ENCODE measurements at places on chromosomes 16 and 17.

DNA sequence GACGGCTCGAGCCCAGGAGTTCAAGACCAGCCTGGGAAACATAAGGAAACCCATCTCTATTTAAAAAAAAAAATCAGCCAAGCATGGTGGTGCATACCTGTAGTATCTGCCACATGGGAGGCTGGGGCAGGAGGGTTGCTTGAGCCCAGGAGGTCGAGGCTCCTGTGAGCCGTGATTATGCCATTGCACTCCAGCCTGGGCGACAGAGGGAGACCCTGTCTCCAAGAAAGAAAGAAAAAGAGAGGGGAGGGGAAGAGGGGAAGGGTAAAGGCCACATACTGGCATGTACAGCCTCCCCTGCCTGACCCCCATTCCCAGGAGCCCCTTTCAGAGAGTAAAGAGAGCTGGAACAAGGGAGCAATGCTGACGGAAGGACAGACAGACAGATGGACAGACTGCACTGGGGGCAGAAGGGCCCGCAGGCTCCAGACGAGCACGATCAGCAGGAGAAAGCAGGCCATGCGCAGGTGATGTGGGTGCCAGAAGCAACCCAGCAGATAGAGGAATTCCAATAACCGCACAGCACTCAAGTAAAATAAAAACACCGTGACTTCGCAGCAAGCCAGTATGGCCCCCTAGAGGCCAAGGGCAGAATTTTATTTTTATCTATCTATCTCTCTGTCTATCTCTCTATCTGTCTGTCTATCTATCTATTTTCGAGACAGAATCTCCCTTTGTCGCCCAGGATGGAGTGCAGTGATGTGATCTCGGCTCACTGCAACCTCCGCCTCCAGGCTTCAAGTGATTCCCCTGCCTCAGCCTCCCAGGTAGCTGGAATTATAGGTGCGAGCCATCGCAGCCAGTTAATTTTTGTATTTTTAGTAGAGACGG is 27.1 kb upstream of the SNN start:
- peak; percentile 72 for DNase-seq

DNA sequence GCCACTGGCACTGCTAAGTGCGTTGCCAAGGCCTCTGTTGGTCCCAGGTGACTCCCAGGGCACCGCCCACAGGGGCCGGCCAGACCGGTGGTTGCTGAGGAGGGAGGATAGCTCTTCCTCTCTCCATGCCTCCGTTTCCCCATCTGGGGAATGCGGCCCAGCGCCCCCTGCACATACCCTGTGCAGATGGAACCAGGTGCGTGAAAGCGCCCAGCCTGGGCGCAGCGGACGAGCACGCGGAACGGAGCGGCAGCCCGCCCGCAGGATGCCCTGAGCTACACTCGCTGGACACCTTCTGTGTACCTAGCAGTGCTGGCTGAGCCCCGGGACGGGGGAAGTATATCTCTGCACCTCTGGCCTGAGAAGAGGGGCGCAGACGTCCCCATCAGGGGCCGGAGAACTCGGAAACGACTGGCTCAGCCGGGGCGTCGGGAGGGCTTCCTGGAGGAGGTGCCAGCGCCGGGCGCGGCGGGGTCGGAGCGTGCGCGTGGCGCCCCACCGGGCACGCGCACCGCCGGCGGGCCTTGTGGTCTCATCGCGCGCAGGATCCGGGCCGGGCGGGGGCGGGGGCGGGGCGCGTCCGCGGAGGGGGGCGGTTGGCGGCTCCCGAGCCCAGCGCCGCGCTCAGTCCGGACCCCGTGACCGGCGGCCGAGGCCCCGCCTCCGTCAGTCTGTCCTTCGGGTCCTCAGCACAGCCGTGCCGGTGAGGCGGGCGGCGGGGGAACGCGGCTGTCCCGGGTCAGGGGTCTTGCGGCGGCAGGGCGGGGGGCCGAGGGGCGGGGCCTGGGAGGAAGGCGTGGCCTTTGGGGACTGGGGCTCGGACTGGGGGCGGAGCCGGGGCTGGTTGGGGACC is at the start of the genes CCDC78 and HAGHL:
TSS of gene CCDC78 (minus strand) at position 6 of the 853 bp plus-strand sequence. CDS start 76 bp downstream, outside the sequence.
TSS of gene HAGHL (plus strand) at position 669 of the 853 bp plus-strand sequence. CDS start 404 bp downstream, outside the sequence.
- peak; percentile 75 for DNase-seq

GRCh38 chr17:80529104-80529903 is 15.3 kb upstream of the RPTOR start:
- DNase-seq: no peak

GRCh38 chr16:54407596-54407995 is 121.0 kb upstream of the IRX3 start:
- DNase-seq: no peak

- no peak for DNase-seq
Measured at GRCh38 chr17:34001246-34001645, 253.8 kb upstream of the CCL2 start.

DNA sequence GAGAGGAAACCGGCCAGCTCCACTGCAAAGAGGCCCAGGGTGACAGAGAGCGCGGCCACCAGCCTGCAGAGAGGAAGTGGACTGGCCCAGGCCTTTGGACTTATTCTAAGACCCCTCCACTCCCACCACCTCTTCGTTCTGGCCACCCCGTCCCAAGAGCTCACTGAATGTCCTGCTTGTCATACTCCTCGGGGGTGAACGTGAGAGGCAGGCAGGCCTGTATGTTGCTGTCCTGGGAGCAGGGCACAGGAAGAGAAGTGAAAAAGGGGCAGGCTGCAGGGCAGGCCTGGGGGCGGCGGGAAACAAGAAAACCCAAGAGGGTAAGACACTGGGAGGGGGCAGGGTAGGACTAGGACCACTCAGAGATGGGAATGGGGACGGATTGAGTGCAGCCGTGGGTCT is 384 bp downstream of the TMEM107 start:
- DNase-seq: no peak

- DNase-seq: no peak
Measured at GRCh38 chr16:54342966-54343365, 56.4 kb upstream of the IRX3 start.

- no peak for DNase-seq
Measured at GRCh38 chr17:2028737-2029136, 1.2 kb upstream of the DPH1 start.

- no peak for DNase-seq
Measured at GRCh38 chr17:39045948-39046679, 78.9 kb upstream of the FBXO47 start.

GRCh38 chr17:74541176-74542111 is 4.5 kb downstream of the CD300C start:
- no peak for DNase-seq

DNA sequence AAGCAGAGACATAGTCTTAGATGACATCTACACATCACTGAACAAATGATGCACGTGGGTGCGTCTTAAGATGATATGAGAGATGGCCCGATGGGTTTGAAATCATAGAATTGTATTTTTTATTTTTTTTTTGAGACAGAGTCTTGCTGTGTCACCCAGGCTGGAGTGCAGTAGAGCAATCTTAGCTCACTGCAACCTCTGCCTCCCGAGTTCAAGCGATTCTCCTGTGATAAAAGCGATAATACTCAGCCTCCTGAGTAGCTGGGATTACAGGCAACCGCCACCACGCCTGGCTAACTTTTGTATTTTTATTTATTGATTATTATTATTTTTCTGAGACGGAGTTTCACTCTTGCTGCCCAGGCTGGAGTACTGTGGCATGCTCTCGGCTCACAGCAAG is 5.3 kb downstream of the ST6GALNAC1 start:
- no peak for DNase-seq

DNA sequence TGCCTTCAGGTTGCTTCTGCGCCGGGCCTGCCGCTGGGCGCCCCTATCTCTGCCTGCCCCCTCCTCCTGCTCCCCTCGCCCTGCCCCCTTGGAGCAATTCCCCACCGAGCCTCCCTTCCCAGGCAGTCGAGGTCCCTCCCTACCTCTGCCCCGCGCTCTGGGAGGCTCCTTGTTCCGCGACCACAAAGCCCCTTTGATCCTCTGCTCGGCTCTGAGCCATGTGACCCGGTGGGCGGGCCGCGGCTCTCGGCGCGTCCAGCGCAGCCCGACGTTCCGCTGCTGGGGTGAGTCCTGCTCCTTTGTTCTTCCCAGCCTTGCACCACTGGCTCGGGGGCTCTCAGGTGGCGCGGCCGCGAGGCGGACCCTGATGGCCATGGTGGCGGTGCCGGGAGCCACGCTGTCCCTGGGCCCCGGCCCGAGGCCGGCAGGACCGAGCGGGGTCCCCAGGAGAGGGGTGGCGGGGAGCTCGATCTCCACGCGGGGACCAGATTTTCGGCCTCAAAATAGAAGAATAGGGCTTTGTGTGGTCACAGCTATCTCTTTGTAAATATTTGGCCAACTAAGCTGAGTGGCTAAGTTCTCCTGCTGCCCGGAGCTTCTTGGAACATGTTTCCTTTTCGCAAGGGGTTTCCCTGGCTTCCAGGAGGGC is 310.6 kb downstream of the SEC14L1 start:
- DNase-seq: peak; percentile 62

DNA sequence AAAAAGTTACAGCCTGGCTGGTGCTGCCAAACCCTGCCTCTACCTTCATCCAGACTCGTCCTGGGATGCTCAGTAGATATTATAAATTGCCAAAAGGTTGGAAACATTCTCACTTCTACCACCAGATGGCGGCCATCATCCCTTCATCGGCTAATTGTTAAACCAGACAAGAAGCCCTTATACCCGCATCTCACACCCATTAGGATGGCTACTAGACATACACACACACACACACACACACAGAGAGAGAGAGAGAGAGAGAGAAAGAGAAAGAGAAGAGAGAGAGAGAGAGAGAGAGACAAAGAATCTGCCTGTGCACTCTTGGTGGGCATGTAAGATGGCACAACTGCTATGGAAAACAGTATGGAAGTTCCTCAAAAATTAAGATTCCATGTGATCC is 15.0 kb upstream of the SCIMP start:
- DNase-seq: peak; percentile 72

DNA sequence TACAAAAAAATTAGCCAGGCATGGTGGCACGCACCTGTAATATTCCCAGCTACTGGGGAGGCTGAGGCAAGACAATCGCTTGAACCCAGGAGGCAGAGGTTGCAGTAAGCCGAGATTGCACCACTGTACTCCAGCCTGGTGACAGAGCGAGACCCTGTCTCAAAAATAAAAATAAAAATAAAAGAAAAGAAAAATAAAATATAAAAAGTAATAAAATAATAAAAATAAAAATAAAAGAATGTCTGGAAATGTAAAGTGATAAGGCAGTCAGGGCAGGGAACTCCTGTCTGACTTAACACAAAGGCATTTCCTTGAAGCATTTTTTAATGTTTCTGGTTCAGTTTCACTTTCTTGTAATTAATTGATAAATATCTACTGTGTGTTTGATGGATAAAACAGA is 34.7 kb upstream of the DNAJA2 start:
- no peak for DNase-seq

DNA sequence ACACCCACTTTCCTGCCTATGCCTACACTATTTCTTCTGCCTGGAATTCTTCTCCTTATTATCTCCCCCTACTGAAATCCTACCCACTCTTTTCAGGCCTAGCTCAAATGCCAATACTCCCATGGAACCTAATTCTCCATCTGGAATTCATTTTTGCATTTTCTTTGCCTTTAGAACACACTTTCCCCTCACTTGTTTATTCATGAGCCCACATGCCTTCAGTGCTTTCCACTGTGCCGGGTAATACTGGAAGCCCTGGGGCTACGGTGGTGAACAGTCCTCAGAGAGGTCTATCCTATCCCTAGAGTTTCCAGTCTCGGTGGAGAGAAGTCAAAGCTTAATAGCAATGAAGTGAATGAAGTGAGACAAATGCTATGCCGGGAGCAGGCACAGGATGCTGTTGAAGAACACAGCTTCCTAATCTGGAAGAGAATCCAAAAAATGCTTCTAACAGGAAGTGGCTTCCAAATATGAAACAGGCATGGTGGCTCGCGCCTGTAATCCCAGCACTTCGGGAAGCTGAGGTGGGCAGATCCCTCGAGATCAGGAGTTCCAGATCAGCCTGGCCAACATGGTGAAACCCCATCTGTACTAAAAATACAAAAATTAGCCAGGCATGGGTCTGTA is 322.4 kb downstream of the GRIN2A start:
- DNase-seq: no peak

- no peak for DNase-seq
Measured at GRCh38 chr16:85646976-85647375, 33.9 kb downstream of the GSE1 start.

- no peak for DNase-seq
Measured at GRCh38 chr17:40915721-40916256, 21.7 kb downstream of the KRT23 start.

DNA sequence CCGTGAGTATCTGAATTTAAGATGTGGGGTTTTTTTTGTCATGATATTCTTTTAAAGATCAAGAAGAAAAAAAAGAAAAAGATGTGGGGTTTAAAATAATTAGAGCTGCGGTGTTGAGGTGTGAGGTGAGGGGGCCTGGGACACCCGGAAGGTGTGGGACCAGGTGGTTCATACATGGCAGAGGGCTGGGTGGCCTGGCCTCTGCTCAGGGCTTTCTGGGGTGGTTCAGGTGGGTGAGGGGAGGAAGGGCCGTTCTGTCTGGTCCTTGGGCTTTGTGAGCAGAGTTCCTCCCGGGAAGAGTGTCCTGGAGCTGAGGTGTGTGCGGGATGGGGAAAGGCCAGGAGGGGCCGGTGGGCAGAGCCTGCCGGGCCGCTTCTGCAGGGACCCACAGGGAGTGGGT is 5.0 kb downstream of the PRSS27 start:
- no peak for DNase-seq

GRCh38 chr16:77394699-77395098 is 40.1 kb downstream of the ADAMTS18 start:
- DNase-seq: no peak

DNA sequence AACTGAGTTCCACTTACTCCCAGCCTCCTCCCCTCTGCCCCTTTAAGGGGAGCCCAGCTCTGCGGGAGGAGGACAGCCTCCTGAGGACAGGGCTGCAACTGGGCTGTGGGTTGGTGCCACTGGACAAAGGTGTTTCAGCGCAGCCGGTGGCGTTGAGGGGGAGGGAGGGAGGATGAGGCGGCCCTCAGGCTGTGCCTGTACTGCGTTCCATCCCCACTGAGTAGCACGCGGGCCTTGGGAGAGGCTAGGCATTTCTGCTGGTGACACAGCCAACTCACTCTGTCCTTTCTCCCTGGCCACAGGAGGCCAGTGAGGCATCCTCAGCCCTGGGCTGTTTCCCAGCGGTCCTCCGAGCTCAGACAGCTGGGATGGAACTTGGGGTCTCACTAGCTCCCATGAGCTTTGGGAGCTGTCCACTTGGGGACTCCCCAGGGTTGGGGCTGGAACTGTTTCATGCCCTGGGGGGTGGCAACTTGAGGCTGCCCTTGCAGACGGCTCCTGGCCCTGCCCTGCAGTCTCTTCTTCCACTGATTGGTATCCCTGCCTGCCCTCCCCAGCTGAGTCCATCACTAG is 70.5 kb downstream of the MPRIP start:
- no peak for DNase-seq

GRCh38 chr16:57800200-57801097 is 1.8 kb downstream of the KIFC3 start:
- no peak for DNase-seq

- DNase-seq: no peak
Measured at GRCh38 chr17:76848670-76849069, 19.5 kb upstream of the MGAT5B start.

- DNase-seq: no peak
Measured at GRCh38 chr16:74117798-74118197, 178.8 kb upstream of the PSMD7 start.

- DNase-seq: no peak
Measured at GRCh38 chr17:71679832-71680231, 441.0 kb upstream of the SOX9 start.

All from CD4-positive, alpha-beta T cell treated with Interleukin-1 beta for 1 hour (primary cell).